Left renal cortex interstitium (tissue), 4 donors: ENCODE measurements at places on chromosomes 12 and 14. TPM values are rescaled to one million over a fixed set of nuclear protein-coding genes. Genes with fewer than 3 reads are reported as not detected.
A peak's percentile ranks its signal among the peaks of the same experiment; 100 is the strongest.

DNA sequence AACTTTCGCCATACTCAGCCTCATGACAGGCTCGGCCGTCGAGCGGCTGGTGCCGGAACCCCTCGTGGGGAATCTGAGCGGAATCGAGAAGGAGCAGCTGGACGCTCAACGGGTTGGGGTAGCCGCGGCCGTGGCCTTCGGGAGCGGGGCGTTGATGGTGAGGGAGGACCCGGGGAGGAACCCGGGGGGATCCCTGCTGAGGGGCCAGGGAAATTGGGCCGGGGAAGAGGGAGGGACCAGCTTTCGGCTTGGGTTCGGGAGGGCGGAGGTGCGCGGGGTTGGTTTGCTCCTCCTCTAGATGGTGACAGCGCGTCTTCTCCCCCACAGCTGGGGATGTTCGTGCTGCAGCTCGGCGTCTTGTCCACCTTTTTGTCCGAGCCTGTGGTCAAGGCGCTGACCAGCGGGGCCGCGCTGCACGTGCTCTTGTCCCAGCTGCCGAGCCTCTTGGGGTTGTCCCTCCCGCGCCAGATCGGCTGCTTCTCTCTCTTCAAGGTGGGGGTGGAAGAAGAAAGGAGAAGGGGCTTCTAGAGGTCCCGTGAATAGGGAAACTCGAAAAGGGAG lies 9.8 kb downstream of the ARHGEF25 start:
- DNase-seq, result no peak

- no peak for DNase-seq
These were observed 1031.8 kb downstream of the GALC start for GRCh38 chr14:86961106-86961716.

KRT71 gene
- polyA plus RNA-seq, result not detected

DNA sequence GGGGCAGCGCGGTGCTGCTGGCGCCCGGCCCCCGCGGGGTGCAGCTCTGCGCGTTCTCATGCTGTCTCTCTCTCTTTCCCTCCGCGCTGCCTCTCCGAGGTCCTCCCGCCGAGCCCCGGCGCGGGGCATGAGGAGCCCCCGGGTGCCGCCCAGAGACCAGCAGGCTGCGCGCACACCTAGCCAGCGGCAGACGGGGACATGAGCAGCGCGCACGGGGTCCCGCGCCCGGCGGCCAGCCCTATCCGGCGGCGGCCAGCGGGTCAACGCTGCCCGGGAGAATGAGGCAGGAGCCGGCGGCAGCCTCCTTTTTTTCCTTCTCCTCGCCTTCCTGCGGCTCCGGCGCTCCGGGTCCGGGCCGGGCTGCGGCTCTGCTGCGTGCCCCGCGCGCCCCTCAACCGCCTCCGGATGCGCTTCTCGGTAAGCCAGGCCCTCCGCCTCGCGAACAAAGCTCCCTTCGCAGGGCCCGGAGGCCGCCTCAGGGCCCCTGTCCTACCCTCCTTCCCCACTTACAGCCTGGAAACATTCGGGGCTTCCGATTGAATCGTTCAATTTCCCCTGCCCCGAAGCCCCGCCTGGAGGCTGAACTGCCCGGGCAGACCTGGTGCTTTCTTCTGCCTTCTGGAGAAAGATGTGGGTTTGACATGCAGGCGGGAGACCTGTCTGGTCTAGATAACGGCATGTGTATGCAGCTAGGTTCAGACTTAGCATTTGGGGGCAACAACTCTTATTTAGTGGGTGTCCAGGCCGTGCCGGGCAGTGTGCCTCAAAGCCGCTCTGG lies at the start of gene TUNAR:
TUNAR (plus strand) TSS at position 72 of the 778 bp plus-strand sequence.
- no peak for DNase-seq

DNA sequence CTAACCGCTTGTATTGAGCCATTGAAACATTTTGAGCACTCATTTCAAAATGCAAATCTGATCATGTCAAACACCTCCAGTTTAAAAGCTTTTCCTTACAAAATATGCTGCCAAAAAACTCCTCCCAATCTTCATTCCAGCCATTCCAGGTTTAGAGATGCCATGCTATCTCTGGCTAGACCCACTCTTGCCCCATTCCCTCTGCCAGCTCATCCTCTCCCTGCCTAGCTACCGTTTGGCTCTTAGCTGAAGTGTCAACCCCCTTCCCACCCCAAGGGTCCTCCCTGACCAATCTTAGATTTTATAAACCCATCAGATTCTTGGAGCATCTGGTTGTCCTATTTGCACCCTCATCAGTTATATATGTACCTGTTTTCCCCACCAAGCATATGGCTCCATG lies 75.0 kb downstream of the SCAF11 start:
- no peak for DNase-seq

DNA sequence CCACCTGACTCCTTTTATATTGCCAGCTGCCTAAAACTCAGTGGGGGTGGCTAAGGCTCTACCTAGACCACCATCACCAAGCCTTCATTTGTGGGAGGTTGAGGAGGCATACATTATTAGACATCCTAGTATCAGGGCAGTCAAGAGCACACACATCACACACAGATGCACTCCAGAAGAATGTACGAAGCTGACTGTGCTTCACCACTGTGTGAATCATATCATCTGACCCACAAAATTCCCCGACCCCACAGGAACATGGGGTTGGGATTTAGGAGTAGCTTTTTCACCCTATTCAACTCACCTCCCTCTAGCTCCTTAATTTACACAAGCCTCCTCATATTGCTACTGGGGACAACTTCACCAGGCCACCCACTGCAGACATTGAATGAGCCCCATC lies 64.8 kb upstream of the BDKRB2 start:
- DNase-seq, result no peak

GRCh38 chr14:69326611-69327010 lies 66.7 kb downstream of the GALNT16 start:
- no peak for DNase-seq

TAS2R9 gene
- polyA plus RNA-seq, result not detected

DNA sequence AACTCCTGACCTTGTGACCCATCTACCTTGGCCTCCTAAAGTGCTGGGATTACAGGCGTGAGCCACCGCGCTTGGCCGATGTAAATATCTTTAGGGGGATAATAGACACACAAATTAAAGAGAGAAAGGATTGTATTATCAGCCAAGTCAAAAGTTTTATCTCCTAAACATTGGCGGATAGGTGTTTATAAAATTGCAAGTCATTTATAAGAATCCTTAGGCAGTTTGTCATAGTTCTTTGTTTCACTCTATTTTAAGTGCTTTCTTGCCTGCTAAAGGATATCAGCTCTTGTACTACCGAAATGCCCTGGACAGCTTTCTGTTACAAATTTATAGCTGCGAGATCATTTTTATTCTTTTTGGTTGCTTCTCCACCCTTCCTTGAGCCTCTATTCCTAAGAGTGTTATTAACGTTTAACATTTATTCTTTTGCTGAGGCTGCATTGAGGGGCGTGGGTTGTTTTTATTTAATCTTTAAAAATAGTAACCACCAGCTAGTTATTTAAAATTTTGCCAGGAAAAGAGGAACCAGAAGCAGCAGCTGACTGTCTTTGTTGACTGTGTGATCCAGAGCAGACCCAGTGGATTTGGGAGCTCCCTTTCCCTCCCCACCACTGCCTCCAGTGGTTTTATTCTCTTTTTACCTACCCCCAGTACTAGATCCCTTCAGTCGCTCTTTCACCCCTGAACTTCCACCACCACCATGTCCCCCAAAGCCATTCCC lies 106.4 kb downstream of the DIP2B start:
- DNase-seq, result no peak

MAPK1IP1L gene
- 128 TPM for polyA plus RNA-seq

- DNase-seq, result no peak
These were observed 224.2 kb upstream of the PWP1 start for GRCh38 chr12:107461222-107461975.

- no peak for DNase-seq
These were observed 277.4 kb upstream of the GRIP1 start for GRCh38 chr12:66956300-66956699.

- DNase-seq, result no peak
These were observed 2.9 kb upstream of the ATG14 start for GRCh38 chr14:55414551-55414950.

PEX5 gene
- polyA plus RNA-seq, result 48.0 TPM

DNA sequence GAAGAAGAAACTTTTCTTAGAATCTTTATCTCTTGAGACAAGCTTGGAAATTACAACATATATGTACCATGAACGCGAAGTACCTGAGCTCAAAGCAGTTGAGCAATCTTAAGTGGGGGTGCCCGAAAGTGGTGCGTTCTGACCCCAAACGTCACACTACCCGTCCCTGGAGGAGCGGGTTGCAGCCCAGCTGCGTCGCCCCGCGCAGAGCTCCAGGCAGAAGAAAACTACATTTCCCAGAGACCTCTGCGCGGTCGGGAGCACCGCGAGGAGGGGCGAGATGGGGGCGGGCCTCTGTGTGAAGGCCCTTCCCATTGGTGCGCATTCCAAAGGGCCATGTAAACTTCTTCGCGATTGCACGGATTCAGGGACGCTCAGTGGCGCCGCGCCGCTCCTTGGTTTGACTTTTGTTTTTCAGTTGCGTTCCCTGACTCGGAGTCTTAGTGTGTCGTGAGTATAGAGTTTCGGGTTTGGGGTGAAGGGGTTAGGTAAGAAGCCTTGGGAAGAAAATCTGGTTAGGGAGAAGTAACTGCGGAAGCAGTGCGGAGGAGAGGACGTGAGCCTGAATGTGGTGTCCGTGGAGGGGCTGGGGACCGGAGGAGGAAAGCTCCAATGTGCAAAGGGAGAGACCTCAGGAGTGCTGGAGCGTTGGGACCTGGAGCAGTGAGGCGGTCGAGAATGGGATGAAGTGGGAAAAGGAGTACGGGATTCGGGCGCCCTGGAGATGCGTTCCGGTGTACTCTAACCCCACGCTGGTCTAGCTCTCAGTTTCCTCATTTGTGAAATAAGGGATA lies at the start of gene CCDC77:
CCDC77 (plus strand) TSS at position 410 of the 794 bp plus-strand sequence. CDS start 7,740 bp downstream, outside the sequence.
- DNase-seq, result peak; percentile 89

DNA sequence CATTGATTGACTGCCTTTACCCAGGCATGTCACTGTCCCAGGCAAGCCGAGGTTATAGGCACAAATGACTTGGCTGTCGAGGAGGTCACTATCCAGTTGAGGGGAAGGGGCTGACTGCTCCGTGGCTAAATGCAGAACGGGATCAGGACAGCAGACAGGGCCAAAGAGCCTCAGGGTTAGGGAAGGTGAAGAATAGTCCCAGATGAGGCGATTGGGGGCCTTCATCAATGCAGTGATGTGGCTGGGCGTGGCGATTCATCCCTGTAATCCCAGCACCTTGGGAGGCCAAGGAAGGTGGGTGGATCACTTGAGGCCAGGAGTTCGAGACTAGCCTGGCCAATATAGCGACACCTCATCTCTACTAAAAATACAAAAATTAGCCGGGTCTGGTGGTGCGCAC lies 10.7 kb upstream of the GLT1D1 start:
- no peak for DNase-seq

DEPDC4 gene
- 5.1 TPM for polyA plus RNA-seq

DNA sequence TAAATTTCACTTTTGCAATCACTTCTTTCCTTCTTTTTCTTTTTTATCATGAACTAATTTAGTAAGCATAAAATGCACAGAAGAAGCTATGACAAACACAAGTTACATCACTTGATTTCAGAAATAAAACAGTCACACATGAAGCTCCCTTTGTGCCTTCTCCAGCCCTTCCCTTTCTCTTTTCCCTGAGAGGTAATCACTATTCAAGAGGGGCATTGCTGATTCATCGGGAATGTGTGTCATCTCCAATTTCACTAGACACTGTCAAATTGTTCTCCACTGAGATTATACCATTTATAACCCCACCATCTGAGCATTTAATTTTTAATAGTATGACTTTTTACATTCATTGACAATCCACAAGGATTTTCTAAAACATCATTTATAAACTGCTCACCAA lies 91.6 kb upstream of the PTPRQ start:
- no peak for DNase-seq

KLHL33 gene
- 0.45 TPM for polyA plus RNA-seq

DNA sequence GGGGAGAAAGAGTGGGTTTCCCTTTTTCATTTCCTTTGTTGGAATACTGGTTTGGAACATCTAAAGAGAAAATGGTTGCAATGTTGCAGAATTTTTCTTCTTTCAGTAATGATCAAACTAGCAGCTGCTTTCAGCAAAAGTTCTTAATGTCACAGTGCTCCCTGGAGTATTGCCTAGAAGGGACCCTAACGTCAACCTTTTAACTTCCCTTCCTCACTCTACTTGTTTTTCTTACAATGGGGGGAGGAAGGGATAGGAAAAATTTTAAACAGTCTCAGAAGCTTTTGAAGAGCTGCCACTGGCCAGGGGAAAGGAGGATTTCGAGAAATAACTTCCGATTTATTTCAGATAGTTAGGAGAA lies 521.8 kb downstream of the MED13L start:
- no peak for DNase-seq

GRCh38 chr14:53237488-53237887 lies 84.4 kb upstream of the DDHD1 start:
- DNase-seq, result no peak

FOXN4 gene
- polyA plus RNA-seq, result 1.1 TPM

PRR4 gene
- 13.1 TPM for polyA plus RNA-seq

- no peak for DNase-seq
These were observed 4.6 kb downstream of the NUDT14 start for GRCh38 chr14:105176513-105176912.

DNA sequence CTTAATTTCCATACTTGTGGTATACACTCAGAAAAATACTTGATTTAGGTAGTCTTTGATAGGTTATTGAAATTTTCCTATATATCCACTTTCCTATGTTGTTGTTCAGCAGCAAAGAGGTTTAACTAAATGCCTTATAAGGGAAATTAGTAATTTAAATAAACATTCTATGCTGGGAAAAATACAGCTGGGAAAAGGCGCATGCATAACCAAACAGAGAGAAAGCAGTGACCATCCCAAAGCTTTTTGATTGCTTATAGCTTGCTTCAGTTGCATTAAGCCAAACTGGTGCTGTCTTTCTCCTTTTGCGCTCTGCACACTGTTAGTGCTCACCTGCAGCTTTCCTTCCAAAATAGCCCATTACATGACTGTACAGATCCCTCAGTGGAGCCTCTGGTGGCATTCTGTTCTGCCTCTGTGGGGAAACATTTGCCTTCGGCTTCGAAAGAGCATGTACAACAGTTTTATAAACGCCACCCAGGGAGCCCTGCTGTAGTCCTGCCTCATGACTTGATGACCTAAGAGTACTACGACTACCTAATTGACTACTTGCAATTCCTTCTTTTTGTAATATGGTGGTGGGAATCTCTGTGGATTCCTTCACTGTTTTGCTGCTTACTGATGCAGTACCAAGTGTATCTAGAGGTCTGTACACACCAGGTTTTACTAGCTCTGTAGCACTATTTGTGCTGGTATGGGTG lies 120.8 kb downstream of the RALGAPA1 start:
- DNase-seq, result no peak

GRCh38 chr14:23302290-23303225 lies at the start of gene PPP1R3E:
Gene PPP1R3E, minus strand, starts transcription at chr14:23302859. Its CDS starts 283 bp downstream, at chr14:23302576.
- peak; percentile 20 for DNase-seq

GRCh38 chr12:45415393-45415817 lies 199.5 kb downstream of the ANO6 start:
- DNase-seq, result no peak
